HEK293T (cell line): ENCODE measurements at places on chromosomes 11 and 22.
A peak's percentile ranks its signal among the peaks of the same experiment; 100 is the strongest.

DNA sequence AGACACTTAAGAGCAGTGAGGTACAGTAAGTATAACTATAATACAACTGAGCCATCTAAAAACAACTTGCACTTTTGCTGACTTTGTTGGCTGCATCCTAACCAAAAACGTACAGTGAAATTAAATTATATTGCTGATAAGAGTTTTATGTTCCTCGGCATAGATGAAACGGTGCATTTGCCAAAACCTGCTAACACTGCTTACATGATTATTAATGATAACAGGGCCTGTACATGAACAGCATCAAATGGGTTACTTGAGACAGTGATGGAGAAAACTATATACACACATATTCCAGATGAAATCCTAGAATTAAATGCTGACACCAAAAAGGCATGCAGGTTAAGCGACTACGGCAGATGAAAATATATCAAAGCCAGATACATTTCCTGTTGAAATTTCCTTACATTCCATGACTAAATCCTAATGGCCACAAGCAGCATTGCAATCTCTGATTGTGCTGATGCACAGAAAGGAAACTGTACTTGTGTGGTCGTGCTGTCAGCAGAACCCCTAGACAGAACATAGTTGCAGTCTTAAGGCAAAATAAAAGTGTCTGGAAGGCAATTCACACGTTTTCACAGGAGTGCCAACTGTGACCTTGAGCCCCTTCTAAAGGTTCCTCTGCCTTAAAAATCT is 143.9 kb downstream of the CADM1 start:
- no peak for DNase-seq

DNA sequence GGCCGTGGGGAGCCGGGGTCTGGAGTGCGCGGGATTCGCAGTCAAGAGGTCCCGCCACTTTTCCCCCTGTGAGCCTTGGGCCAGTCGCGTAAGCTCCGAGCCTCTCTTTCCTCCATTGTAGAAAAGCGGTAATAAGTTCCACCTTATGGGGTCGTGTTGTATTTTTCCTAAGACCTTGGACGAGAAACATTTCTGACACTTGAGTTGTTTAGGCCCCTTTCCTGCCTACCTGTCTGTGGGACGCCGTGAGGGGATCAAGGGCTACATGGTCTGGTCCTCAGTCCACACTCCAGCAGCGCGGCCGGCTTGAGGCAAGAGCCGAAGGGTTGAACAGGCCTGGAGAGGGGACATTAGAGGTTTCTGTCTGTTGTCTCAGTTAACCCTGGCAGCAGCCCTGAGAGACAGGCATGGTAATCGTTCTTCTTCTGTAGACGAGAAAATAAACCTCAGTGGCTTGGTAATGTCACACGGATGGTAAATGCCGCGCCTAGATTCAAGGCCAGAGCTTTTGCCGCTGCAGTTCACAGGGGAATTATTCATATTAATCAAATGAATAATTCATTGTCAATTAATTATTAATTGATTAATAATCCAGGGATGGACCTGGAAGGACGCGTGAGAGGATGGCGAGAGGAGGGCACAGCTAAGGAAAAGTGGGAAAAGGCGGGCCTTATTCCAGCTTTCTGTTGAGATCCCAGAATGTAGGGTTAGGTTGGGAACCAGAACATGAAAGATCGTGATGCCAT is 545 bp downstream of the FEN1 start:
- no peak for DNase-seq

DNA sequence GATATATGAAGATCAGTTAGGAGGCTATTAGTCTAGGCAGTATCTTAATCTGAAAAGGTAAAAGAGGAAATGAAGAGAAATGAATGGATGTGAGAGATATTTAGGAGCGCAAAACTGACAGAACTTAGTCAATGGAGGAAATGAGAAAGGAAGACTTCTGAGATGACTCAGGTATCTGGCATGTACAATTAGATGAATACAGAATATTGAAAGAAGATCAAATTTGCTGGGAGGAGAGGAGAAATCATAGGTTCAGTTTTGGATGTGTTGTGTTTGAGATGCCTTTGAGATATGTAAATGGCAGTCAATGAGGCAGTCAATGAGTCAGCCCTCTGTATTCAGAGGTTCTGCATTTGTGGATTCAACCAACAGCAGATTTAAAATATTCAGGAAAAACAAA is 42.9 kb upstream of the GAB2 start:
- no peak for DNase-seq

GRCh38 chr11:6443269-6444003 is 2.6 kb upstream of the HPX start:
- peak; percentile 74 for DNase-seq

- DNase-seq = no peak
Measured at GRCh38 chr22:40363059-40363458, 7.3 kb upstream of the SGSM3 start.

DNA sequence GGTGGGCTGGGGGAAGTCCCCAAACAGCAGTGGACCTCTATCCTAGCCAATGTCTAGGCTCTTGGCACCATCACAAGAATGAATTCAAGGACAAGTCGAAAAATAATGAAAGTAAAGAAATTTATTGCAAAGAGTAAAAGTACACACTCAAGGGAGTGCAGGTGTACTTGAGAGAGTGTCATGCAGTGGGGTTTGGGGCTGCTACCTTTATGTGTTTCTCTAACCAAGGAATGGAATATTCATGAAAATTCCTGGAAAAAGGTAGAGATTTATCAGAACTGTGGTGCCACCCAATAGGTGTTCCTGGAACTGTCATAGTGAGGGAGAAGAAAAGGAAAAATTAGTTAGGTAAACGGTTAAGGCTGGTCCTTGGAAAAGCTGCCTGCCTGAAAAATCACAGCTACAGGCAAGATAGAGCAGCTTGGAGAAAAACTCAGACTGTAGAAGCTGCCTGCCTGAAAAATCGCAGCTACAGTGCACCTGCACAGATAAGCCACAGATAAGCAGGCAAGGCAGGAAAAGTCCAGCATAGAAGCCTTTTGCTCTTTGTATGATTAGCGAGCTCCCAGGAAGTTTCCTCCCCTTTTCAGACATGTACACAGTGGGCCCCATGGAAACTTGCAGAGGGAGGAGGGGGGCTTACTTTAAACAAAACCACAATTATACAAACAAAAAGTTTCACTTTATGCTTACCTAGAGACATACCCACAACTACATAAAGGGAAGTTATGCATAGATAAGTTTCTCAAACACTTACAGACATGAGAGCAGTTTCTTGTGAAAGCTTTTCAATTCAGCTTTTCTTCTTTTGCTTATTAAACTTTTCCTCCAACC is 71.4 kb upstream of the B3GNT6 start:
- DNase-seq = no peak

DNA sequence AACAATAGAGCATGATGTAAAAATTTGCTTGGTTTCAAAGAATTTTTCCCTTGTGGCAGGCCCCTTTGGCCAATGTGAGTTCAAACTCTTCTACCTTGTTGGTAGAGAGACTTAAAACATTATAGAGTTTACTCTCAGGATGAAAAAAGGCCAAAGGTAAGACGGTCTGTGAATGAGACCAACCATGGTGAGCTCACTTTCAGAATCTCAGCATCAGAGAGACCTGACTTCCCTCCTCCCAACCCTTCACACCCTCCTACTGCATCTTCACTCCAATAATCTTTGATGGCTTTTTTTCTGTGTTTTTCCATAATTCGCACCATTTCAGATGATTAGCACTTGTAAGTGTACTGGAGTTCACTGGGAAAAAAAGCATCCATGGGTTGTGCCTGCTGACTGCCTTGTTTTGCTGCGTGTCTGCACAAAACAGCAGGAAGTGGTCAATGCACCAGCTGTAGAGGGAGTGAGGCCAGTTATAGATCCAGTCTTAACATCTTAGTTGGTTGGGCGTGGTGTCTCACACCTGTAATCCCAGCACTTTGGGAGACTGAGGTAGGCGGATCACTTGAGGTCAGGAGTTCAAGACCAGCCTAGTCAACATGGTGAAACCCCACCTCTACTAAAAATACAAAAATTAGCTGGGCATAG is 64.1 kb downstream of the SLC1A2 start:
- DNase-seq = no peak

DNA sequence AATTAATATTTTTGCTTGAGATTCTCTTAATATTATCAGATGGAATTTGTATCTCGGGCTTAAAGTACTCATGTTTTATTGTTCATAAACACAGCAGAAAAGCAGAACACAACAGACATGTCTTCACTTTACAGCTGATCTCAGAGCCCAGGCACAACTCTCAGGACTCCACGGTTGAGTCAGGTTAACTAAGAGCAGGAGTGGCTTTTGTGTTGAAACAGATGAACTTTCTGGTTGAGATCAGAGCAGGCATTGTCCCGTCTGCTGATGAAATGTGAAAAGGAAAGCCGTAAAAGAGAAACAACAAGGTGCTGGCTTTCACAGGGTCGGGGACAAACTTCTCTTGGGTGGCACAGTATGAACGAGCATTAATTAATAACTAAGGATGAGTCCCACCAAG is 49.0 kb downstream of the JHY start:
- no peak for DNase-seq

- no peak for DNase-seq
Measured at GRCh38 chr11:106961048-106961447, 57.2 kb downstream of the GUCY1A2 start.

DNA sequence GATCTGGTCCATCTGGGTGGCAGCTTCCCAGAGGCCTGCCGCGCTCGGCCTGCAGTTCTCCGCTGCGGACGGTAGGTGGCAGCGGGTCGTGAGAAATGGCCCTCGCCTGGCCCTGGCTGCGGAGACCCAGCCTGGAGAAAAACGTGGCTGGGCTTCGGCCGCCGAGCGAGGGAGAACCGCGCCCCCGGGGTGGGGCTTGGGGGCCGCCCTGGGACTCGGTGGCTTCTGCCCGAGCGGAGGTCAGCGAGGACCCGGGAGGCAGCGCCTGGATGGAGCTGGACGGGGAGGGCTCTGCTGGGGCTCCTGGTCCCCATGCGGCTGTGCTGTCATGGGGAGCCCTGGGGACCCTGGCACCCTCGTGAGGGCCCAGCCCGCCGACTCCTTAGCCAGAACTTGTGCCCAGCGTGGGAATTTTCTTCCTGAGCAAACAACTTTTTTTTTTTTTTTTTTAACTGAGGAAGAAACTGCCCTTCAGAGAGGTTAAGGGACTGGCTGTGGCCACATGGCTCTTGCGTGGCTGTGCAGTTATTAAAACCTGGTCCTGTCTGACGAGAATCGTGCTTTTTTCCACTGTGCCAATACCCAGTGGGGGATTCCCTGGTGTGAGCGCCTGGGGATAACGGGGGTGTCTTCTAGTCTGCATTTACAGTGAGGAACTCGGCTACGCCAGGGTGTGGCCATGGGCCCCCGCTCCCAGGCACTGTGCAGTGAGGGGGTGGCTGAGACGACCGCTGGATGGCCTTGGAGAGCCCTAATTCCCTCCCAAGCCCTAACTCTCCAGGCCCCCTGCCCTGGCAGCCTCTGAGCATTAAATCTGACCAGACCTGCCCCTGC is 535.6 kb downstream of the INSC start:
- DNase-seq = peak; percentile 94
